ENCODE measurements at places on chromosomes 2 and 18.

DNA sequence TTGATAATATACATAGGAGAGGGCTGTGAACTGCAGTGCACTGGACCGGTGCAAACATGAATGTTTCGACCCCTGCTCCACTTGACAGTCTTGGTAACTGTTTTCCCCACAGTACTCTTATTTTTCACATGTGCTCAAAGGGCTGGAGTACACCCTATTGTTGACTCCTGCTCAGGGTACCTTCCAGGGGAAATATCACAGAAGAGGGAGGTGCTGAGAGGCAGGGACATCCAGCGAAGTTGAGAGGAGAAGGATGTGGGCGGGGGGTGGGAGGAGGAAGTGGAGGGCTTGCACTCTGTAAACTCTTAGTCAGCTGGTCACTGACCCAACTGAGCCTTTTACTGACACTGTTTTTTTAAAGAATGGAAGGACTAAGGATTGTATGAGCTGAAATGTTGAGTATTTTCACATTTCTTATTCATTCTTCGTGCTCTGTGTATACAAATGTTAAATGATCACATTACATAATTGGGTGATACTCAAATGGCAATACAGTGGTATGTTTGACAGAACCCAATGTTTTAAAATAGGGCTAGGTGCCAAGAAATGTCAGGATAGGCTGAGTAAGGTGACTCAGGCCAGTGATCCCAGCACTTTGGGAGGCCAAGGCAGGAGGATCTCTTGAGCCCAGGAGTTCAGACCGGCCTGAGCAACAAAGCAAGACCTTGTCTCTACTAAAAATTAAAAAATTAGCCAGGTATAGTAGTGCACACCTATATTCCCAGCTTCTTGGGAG lies 10.0 kb downstream of the INPP4A start:
- no peak for DNase-seq

DNA sequence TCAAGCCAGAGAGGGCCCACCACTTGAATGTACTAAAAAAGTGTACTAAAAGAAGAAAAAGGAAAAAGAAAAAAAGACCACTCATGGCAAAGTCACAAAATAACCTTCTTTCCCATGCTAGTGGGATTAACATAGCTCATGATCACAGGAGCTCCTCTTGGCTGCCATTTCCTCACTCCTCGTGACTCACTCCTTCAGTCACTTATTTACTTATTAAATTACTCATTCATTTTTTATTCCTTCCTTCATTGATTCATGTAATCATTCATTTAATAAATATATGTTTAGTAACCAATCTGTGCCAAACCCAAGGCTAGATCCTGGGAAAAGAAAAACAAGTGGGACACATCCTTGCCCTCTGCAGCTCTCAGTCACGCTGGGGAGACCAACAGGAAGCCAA lies 300.5 kb downstream of the INSIG2 start:
- DNase-seq: no peak

DNA sequence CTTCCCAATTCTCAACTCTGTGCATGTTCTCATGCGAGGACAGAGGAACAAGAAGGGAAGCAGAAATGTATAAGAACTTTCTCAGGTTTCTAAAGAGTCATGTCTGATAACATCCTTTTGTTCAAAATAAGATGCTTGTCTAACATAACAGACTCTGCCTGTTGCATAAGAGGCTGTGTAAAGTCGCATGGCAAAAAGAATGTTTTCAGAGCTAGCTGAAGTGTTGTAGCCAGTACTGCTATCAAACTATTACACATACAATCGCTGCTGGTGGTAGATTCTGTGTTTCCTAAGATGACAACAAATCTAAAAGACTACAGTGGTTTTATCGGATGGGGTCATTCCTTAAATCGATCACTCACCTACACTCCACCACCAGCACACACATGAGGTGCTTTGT lies 487.5 kb downstream of the IRS1 start:
- DNase-seq: no peak

DNA sequence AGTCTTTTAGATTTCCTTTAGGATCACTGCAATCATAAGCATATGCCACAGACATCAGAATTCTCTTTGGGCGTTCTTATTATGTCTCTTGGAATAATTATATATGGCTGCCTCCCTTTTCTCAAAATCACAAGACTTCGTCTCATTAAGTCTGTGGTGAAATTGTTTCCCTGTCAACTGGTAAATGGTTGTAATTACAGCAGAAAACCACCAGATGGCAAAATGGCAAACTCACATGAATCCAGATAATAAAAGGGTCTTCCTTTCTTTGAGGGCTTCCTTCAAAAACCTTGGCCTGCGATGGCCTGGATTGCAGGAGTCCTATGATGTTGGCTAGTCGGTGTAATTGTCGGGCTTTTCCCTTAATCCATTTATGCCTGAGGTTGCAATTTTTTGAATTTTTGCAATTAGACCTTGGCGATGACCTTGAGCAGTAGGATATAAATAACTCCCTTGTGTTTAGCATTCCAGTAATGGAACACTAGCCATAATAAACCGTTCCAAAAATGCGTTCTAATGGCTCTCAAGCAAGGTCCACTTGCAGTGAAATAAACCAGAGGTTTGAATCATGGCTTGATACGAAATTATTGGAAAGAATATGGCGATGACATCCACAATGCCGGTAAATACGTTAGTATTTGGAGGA lies 656.4 kb downstream of the MBD2 start:
- DNase-seq: peak; percentile 41

- no peak for DNase-seq
These were observed 55.5 kb downstream of the NCK2 start for GRCh38 chr2:105800036-105800713.

DNA sequence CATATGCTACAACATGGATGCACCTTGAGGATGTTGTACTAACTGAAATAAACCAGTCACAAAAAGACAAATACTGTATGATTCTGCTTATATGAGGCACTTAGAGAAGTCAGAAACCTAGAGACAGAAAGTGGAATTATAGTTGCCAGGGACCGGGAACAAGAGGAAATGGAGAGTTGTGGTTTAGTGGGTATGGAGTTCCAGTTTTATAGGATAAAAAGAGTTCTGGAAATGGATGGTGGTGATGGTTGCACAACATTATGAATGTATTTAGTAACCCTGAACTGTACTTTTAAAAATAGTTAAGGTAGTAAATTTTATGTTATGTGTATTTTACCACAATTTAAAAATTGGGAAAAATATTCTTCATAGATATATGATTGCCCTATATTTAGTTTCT lies 97.7 kb downstream of the DPP4 start:
- DNase-seq: no peak

DNA sequence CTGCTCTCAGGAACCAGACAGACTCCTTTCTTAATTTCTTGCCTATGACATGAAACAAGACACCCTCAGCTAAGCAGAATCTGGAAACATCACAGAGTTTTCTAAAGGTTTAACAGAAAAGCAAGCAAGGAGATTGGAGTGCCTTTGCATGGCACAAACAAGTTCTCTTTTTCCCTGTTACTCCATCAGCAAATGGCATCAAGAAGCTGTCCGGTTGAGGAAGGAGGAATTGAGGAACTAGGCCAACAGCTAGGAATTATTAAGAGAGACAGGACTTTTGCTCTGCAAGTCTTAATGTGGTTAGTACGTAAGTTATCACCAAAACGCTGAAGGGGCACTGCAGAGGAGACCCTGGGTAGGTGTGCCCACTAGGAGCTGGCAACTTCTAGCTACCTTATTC lies 53.2 kb downstream of the NEB start:
- DNase-seq: no peak

GRCh38 chr2:25825238-25825637 lies 53.0 kb downstream of the ASXL2 start:
- DNase-seq: peak; percentile 52

DNA sequence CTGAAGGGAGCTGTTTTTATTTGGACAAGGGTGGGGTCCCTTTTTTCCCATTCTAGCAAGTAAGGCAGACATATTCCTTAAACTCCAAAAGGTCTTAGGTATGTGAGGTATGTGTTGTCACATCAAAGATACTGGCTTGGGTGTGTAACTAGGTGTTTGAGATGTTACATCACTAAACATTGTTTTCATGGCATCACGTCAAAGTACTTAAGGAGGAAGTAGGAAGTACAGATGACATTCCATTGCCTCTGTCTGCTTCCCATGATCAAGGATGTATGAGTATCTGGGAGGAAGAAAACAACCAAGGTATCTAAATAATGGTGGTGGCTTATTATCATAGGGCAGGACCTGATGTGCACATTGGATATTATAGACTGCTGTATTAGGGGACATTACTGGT lies 39.3 kb downstream of the CD302 start:
- DNase-seq: no peak

DNA sequence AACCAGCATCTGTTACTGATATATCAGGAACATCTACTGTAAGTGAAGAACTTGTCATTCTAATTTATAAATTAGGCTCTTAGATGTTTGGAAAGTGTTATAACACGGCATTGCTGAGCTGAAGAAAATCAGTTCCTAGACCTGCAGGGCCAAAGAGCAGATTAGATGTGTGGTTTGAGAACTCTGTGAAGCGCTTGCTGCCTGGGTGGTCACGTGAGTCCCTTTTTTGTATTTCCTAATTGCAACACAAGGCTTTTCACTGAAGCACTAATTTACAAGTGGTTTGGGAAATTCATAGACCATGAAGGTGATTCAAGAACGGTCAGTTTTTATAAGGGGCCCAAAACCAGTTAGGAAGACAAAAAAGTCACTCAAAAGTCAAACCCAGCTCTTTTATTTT lies 106.9 kb upstream of the SP3 start:
- DNase-seq: no peak

DNA sequence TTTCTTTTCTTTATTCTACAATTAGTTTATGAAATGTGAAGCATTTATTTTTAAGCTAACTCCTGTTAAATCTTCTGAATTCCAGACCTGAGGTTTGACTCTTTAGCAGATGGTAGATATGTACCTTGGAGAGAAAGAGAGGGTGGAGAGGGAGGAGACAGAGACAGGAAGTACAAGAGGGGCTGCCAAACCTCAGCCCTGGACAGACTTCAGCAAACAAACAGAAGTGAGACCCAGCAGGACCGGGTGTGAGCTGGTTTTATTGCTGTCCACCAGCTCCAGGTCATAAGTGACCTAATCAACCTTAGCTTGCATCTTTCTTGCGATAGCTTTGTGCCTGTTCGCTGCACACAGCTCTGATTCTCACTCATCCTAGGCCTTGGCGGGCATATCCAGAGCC lies 168.6 kb downstream of the CNTNAP5 start:
- DNase-seq: no peak

GRCh38 chr18:3526421-3527354 lies 76.7 kb downstream of the TGIF1 start:
- no peak for DNase-seq

Measured in Jurkat, Clone E6-1 (cell line).